ENCODE measurements at places on chromosomes 11 and 22.

DNA sequence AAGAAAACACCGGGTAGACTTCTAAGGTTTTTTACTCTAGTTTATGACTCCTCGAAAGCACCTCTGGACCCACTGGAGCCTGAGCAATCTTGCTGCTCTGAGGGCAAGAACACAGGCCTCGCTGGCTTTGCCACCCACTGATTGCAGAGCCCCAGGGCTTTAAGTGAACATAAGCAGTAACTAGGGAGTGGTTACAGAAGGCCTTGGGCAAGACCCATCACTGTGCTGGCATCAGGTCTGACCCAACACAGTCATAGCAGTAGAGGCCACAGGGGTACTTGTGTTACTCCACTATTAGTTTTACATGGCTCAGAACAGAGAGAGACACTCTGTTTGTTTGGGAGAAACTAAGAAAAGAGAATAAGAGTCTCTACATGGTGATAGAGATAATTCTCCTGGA lies 684.5 kb downstream of the FAM181B start:
- no peak for DNase-seq

- no peak for DNase-seq
These were observed 31.8 kb downstream of the RNF169 start for GRCh38 chr11:74780248-74781005.

- DNase-seq: no peak
These were observed 5.7 kb upstream of the RTN4R start for GRCh38 chr22:20273758-20274181.

GRCh38 chr22:18021431-18021830 lies 2.9 kb downstream of the MICAL3 start:
- no peak for DNase-seq

DNA sequence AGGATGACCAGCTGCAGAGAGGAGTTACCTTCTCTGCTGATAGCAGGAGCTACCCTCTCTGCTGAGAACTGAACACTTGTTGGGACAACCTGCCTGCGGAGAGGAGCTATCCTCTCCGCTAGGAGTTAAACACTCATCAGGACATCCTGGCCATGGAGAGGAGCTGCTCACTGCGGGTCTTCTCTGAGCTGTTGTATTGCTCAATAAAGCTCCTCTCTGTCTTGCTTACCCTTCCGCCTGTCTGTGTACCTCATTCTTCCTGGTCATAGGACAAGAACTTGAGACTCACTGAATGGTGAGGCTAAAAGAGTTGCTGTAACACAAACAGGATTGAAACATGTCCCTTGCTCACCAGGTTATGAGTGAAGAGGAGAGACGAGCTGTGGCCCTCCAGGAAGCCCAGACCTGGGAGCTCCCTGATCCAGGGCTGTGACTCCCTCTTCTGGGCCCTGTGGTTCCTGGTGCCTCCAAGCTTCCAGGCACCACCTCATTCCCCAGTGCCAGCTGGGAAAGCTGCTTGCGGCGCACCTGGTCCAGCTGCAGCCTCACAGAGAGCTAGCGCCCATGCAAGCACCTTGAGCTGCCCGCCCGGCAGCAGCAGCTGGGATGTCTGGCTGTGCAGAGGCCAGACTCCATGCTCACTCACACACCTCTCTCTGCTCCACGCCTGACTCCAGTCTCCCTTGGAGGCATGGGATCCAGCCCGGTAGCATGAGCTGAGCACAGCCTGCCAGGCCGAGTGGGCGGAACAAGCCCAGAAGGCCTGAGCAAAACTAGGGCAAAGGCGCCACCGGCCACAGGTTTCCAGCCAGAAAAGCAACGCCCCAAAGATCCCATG lies 50.5 kb downstream of the RAB30 start:
- no peak for DNase-seq

GRCh38 chr22:40855979-40856512 lies 393 bp downstream of the ST13 start:
- DNase-seq: no peak

All from amniotic stem cell (primary cell).